Activated T-helper 2 cell treated with anti-CD3 and anti-CD28 coated beads, Interferon-gamma antibody, Interleukin-2, Interleukin-4, amounts not matched to agents 10 μg/mL and 5 μg/mL and 100 μg/mL, durations not matched to agents 14 hours and 24 hours and 36 hours (primary cell): ENCODE measurements at places on chromosomes 5 and 9. TPM values are rescaled to one million over a fixed set of nuclear protein-coding genes. Genes with fewer than 3 reads are reported as not detected.

CCNI2 gene
- 7.6 and 7.7 TPM in 2 replicates for total RNA-seq

KIF4B gene
- total RNA-seq = 0.07 TPM in 1 of 2 replicates, not detected in the other

CDC25C gene
- 8.4 and 9.0 TPM in 2 replicates for total RNA-seq

ZDHHC11 gene
- 10.5 and 11.9 TPM in 2 replicates for total RNA-seq

FOXD4L5 gene
- total RNA-seq = 0.09 and 0.23 TPM in 2 replicates

BRINP1 gene
- not detected in 2 replicates for total RNA-seq

GFI1B gene
- total RNA-seq = not detected in 2 replicates

CER1 gene
- not detected in 2 replicates for total RNA-seq

DMAC1 gene
- 50.5 and 51.0 TPM in 2 replicates for total RNA-seq

MYMK gene
- total RNA-seq = not detected in 2 replicates

GRXCR2 gene
- not detected in 2 replicates for total RNA-seq

BSPRY gene
- 11.1 and 12.5 TPM in 2 replicates for total RNA-seq

IFNB1 gene
- not detected in 2 replicates for total RNA-seq

SLC1A3 gene
- total RNA-seq = not detected in 2 replicates

TAS2R1 gene
- not detected in 2 replicates for total RNA-seq

C5orf58 gene
- not detected in 2 replicates for total RNA-seq

CDK5RAP2 gene
- 59.8 and 60.7 TPM in 2 replicates for total RNA-seq

KIF3A gene
- 40.7 and 41.4 TPM in 2 replicates for total RNA-seq

NACC2 gene
- total RNA-seq = 5.4 and 5.5 TPM in 2 replicates

SLC25A2 gene
- total RNA-seq = 0.16 TPM in 1 of 2 replicates, not detected in the other
